Karpas-422 (cell line): ENCODE measurements at places on chromosomes 1 and 21.

GRCh38 chr1:232335741-232336293 is 294.1 kb downstream of the SIPA1L2 start:
- no peak overlapping the region for H3K27ac ChIP-seq
- H3K27me3 ChIP-seq, result no peaks in the 10 kb centered on the region
- H3K4me3 ChIP-seq, result no peak overlapping the region
- H3K36me3 ChIP-seq, result no peaks in the 10 kb centered on the region

GRCh38 chr1:53568540-53568939 is 109.3 kb downstream of the DMRTB1 start:
- no peaks in the 10 kb centered on the region for H3K36me3 ChIP-seq
- H3K4me1 ChIP-seq, result peaks cover 23% of the 10 kb centered on the region
- DNase-seq, result no peak

DNA sequence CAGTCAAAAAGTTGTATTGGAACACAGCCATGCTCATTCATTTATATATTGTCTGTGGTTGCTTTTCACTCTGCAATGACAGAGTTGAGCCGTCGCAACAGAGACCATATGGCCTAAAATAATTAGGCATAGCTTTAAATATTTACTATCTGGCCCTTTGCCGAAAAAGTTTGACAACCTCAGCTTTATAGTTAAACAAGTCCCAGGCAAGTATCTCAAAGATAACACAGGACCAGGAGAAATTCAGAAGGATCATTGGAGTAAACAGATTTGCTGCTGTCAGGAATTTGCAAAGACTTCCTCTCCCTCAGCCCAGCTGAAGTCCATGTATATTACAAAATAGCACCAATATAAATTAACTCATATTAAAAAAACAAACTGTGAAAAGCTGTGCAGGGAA is 34.4 kb downstream of the NID1 start:
- H3K4me3 ChIP-seq, result no peak overlapping the region
- no peaks in the 10 kb centered on the region for H3K36me3 ChIP-seq
- H3K27me3 ChIP-seq, result no peaks in the 10 kb centered on the region
- DNase-seq, result no peak

- no peak for DNase-seq
- no peaks in the 10 kb centered on the region for H3K36me3 ChIP-seq
- no peaks in the 10 kb centered on the region for H3K4me1 ChIP-seq
- no peak overlapping the region for H3K4me3 ChIP-seq
- no peaks in the 10 kb centered on the region for H3K27me3 ChIP-seq
These were observed 13.2 kb downstream of the HMGB4 start for GRCh38 chr1:33876970-33877650.

DNA sequence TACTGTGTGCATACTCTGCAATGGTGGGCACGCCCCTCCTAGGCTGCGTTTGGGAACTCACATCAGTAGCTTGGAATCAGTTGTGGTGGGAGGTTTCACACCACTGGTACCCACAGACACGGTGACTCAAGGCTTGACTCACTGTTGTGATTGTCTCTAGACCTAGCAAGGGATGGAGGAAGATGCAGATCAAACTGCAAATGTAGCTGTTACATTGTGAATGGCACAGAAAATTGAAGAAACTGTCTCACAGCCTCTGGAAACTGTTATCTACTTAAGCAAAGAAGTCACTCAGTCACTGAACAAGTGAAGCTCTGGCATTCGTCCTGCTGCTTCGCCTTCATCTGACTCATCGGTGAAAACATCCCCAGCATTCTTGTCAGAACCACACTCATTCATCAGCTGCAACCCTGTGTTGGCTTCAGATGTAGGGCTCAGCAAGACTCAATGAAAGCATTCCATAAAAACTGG is 59.5 kb downstream of the POFUT2 start:
- H3K4me1 ChIP-seq, result no peaks in the 10 kb centered on the region
- H3K27ac ChIP-seq, result no peak overlapping the region
- H3K36me3 ChIP-seq, result no peaks in the 10 kb centered on the region
- no peak for DNase-seq

DNA sequence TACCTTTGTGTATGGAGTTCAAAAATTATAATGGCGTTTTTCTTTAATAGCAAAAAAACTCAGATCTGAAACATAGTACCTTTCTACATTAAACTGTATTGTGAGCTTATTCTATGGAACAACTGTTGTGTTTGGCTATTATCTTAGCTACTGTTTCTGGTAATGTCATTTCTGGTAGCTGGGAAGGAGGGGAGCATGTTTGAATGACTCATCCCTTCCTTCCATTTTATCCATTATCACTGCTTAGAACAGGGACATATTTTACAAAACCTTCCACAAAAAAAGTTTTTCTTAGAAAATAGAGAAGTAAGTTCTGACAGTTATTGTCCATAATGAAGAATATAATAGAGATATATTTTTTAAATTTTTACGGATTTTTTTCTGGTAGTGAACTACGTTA is 128.3 kb downstream of the NRDC start:
- H3K27me3 ChIP-seq, result no peaks in the 10 kb centered on the region
- H3K36me3 ChIP-seq, result peaks cover 35% of the 10 kb centered on the region
- no peak overlapping the region for H3K27ac ChIP-seq
- H3K4me1 ChIP-seq, result no peaks in the 10 kb centered on the region

- no peaks in the 10 kb centered on the region for H3K27me3 ChIP-seq
- no peaks in the 10 kb centered on the region for H3K36me3 ChIP-seq
- no peaks in the 10 kb centered on the region for H3K4me1 ChIP-seq
- no peak overlapping the region for H3K4me3 ChIP-seq
- H3K27ac ChIP-seq, result no peak overlapping the region
These were observed 10.6 kb upstream of the COL6A1 start for GRCh38 chr21:45970674-45971615.

DNA sequence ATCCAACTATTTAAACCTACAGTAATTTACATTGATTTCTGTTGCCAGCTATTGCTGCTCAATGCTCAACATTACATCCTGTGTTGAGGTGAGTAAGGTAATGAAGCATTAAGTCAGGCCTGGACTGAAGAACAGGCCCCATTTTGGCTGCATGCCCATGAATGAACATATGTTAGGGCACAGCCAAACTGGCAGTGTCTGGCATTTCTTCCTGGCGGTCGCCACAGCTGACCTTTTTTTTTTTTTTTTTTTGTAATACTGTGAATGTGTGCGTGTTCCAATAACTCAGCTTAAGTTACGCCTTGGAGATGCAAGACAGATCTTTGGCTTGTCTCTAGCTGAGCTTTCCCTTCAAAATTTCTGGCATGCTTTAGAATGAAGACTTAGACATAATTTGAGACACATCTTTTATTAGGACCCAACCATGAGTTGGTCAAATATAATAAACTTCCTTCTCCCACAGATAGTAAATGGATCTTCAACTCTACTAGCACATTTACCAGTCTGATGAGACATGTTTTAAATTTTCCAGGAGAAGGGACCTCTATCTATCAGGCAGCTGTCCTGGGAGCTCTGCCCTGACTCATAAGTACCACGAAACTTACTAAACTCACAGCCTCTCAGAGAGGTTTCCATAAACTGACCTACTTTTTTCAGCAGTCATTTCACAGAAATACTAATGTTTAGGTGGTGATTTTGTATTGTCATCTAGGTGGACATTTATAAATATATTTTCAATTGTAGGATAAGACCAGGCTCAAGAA is 341.1 kb upstream of the RUNX1 start:
- H3K36me3 ChIP-seq, result no peaks in the 10 kb centered on the region
- H3K27me3 ChIP-seq, result no peaks in the 10 kb centered on the region
- no peak overlapping the region for H3K27ac ChIP-seq
- DNase-seq, result no peak
- H3K4me3 ChIP-seq, result no peak overlapping the region

- H3K27ac ChIP-seq, result no peak overlapping the region
- no peaks in the 10 kb centered on the region for H3K4me1 ChIP-seq
- no peaks in the 10 kb centered on the region for H3K36me3 ChIP-seq
- no peaks in the 10 kb centered on the region for H3K27me3 ChIP-seq
- no peak overlapping the region for H3K4me3 ChIP-seq
- DNase-seq, result no peak
These were observed 65.2 kb downstream of the FAAP20 start for GRCh38 chr1:2129256-2129943.

DNA sequence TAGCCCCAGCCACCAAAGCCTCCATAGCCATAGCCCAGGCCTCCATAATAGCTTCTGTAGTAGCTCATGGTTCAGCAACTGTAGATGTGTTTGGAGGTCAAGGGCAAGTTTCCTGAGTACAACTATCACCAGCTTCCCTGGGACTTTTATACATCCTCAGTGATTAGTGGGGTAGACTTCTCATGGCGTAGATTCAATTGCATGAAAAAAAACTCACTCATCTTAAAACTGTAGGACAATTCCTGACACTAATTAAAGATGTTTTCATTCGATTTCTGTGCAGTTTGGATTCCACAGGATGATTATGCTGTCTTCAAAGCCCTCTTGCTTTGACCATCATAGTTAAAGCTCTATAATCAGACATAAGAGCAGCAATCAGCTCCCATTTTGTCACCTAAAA is at the start of gene KRTAP19-8:
Gene KRTAP19-8 (minus strand): TSS at position 101 of the 400 bp plus-strand sequence. CDS start 33 bp downstream, at position 68.
- H3K4me1 ChIP-seq, result no peaks in the 10 kb centered on the region
- H3K27ac ChIP-seq, result no peak within 1 kb of the TSS
- H3K4me3 ChIP-seq, result no peak within 1 kb of the TSS
- no peaks in the 10 kb centered on the region for H3K36me3 ChIP-seq
- no peaks in the 10 kb centered on the region for H3K27me3 ChIP-seq

DNA sequence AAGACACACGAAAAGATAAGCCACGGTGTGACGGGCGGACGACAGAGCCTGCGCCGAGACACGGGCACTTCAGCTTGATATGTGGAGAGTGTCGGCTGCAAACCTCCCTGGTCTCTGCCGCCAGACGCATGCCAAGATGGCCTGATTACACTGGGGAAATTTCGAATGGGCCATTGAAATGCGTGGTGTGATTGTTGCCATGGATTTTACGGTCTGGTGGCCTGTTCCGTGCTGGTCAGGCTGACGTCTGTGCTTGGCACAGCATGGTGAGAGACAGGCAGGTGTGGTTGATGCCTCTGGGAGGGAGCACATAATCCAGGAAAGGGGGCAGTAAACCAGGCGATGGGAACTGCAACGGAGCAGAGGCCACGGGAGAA is 105.6 kb upstream of the TMPRSS2 start:
- no peaks in the 10 kb centered on the region for H3K36me3 ChIP-seq
- H3K27me3 ChIP-seq, result no peaks in the 10 kb centered on the region
- no peak overlapping the region for H3K27ac ChIP-seq
- H3K4me3 ChIP-seq, result no peak overlapping the region

GRCh38 chr21:43778469-43779335 is 2.6 kb upstream of the CSTB start:
- no peaks in the 10 kb centered on the region for H3K27me3 ChIP-seq
- no peak overlapping the region for H3K27ac ChIP-seq
- no peak for DNase-seq
- peaks cover 21% of the 10 kb centered on the region for H3K4me1 ChIP-seq

DNA sequence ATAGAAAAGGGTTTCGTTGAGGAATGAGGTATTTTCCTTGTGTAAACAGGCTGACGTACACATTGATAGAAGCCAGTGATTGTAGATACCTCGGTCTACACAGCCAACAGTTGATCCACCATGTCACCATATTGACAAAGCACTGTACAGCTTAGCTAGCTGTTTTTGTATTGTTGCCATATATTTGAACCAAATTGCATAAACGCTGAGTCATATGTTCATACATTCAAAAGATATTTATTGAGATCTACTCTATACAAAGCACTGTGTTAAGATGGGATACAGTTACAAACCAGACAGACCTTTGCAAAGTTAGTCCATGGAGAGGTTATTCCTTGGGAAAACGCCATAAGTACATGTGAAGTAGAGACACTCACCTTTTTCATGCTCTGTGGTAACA is 132.4 kb upstream of the ATP1B1 start:
- no peak overlapping the region for H3K4me3 ChIP-seq
- no peak overlapping the region for H3K27ac ChIP-seq
- H3K36me3 ChIP-seq, result no peaks in the 10 kb centered on the region
- H3K27me3 ChIP-seq, result no peaks in the 10 kb centered on the region
- DNase-seq, result no peak

- no peaks in the 10 kb centered on the region for H3K4me1 ChIP-seq
- H3K4me3 ChIP-seq, result no peak overlapping the region
- no peaks in the 10 kb centered on the region for H3K36me3 ChIP-seq
- no peaks in the 10 kb centered on the region for H3K27me3 ChIP-seq
These were observed 36.6 kb downstream of the PLXNA2 start for GRCh38 chr1:208207388-208208131.

DNA sequence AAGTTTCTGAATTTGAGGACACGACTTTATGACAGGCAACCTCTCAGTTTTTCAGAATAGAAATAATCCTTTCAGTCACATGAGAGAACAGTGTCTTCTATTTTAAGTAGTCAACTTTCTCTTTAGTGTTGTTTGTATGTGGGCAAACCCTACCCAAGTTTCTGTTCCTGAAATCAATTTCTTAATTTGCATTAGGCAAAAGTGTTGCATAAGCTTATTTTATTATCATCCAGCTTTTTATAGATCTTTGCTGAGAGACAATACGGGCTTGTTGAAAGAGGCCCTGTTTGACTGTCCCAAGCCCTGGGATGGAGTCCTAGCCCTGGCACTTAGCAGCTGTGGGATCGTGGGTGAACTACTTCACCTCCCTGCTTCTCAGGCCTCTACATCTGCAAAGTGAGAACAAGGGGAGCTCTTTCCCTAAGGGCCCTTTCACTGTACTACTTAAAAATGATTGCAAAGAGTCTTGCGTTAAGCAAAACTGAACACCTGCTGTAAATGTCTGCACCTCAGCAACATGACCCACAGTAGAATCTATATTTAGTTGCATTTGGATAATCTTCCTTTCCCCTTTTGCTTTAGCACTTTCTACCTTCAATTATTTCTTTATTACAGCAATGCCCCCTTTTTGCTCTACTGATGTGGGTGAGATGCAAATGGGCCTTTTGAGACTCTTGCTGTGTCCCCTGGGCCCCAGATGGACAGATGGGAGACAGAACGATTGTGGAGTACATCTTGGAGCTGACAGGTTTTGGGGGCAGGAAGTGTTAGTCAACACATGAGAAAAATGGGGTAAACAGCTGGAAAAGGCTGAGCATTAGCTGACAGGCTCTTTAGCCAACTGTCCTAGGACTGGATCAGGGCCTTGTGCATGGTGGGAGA is 41.0 kb upstream of the SCAF4 start:
- peak overlapping the region; percentile 99 for H3K27ac ChIP-seq
- H3K27me3 ChIP-seq, result no peaks in the 10 kb centered on the region
- H3K4me3 ChIP-seq, result peak overlapping the region; percentile 56
- H3K36me3 ChIP-seq, result no peaks in the 10 kb centered on the region

DNA sequence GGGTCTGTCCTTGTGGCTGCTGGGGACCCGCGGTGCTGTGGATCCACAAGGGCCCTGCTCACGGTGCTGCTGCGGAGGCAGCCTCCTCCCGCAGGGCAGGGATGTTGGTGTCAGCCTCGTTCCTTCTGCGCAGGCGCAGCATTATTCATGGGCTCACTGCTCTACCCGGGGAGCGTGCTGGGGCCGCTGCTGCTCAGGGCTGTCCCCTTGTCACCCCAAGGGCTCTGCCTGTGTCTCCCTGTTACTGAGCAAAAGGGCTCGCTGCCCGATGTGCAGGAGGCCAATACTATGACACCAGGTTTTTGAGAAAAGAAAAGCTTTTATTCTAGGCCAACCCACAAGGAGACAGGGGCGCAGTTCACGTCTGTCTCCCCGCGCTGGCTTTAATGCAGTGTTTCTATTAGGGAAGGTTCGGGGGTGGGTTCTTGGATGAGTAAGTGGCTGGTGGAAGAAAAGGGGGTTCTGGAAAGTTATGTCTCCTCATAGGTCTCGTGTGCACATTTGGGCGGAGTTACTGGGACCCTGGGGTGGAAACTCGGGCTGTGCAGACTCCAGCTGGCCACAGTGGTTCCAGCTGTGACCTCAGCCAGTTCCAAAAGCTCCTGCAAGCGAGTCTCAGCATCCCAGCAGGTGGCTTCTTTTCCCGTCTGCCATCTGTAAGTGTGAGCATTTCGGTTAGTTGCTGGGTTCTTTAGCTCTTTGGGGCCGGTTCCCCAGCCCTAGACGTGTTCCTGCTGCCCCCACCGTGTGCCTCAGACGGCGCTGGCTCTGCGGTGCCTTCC is 40.8 kb upstream of the LRRC3 start:
- H3K36me3 ChIP-seq, result no peaks in the 10 kb centered on the region
- H3K4me1 ChIP-seq, result no peaks in the 10 kb centered on the region
- no peak for DNase-seq
- no peak overlapping the region for H3K27ac ChIP-seq
